ENCODE measurements at places on chromosomes 2 and 18.

DNA sequence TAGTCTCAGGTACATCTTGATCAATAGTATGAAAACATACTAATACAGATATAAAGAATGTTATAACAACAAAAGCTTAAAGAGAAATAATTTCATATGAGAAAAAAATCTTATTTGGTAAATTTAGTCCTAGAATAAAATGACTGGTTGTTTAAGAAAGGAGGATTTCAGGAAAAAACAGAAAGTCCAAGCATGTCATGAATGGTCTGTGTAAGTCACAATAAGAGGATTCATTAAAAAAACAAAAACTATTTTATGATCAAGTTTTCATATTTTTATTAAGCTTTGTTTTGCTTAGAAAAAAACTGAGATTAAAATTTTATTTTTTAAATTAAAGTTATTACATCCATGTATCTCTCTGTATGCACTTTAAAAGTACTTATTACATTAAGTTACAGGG lies 353.9 kb upstream of the SPHKAP start:
- peak; percentile 32 for DNase-seq

DNA sequence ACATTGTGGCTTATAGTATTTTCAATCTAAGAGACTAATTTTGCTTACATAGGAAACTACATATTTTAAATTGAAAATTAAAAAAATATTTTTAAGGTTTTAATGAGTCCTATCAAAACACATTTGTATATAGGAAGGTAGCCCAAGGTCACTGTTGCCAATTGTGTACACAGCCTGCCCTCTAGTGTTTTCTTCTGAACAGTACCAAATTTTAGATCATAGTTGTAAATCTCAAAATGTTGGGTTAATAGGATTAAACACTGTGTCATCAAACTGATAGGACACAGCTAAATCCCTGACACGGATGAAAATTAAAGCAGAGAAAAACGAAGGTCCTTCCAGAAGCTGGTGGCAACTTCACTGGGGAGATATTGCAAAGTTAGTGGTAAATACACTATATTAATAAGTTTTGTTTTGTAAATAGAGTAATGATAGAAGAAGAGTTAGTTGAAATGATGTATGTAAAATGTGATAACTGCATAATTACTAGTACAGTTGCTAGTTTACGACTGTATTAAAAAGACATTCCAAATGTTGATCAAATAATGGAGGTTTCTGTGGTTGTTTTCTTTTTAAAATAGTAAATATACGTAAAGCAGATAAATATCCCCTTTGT lies 19.7 kb downstream of the CLUL1 start:
- peak; percentile 62 for DNase-seq

- DNase-seq, result no peak
Measured at GRCh38 chr2:105872142-105872728, 127.5 kb downstream of the NCK2 start.

DNA sequence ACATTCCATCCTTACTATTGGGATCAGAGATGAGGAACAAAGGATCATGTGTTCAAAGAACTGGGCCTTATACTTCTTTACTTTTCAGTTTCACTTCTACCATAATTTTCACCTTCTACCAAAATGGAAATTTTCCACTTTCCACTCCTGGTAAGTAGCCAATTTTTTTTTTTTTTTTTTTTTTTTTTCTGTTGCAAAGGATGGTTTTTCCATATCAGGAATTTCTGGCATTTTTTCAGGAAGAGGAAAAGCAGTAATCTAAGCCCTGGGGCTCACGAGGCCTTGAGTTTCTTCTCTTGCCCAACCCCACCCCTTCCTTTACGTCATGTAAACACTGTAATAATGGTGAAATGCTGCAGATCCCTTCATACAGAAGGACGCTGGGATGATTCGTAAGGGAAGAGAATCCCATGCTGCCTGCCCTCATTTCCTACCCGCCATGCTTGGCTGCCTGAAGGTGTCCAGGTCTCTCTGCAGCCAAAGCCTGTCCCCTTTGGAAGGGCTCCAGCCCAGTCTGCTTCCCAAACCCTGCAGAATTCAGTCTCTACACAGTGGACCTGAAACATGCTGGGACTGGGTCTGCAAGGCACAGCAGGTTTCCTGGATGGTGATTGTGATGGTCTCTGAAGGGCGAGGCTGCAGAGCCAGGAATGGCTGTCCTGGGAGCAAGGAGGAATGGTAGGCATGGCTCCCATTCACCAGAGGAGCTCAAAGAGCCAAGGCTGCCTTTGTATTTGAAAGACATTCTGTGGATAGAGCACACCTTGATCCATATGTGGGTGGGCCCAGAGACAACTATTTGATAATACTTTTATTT lies 57.0 kb downstream of the EFR3B start:
- DNase-seq, result peak; percentile 37

DNA sequence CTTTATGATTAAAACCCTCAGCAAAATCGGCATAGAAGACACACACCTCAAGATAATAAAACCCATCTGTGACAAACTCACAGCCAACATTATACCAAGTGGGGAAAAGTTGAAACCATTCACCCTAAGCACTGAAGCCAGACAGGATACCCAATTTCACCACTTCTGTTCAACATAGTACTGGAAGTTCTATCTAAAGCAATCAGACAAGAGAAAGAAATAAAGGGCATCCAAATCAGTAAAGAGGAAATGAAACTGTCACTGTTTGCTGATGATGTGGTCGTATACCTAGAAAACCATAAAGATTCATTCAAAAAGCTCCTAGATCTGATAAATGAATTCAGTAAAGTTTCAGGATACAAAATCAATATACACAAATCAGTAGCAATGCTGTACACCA lies 16.4 kb upstream of the RPRD1A start:
- no peak for DNase-seq

DNA sequence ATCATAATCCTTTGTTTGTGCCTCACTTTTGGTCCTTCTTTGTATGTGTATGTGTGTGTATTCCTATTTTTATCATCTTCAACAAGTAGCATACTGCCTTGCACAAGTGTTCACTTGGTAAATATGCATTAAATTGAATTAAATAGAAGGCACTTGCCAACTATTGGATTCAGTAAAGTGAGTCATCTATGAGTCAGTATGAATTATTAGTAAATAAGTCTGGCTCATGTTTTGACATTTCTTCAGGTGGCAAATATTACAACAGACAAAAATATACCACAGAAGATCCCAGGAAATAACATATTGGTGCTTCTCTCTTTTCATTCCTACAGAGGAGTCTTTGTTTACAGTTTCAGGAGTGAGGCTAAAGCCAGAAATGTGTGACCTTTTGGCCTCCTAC lies 84.1 kb downstream of the CDK15 start:
- peak; percentile 42 for DNase-seq

DNA sequence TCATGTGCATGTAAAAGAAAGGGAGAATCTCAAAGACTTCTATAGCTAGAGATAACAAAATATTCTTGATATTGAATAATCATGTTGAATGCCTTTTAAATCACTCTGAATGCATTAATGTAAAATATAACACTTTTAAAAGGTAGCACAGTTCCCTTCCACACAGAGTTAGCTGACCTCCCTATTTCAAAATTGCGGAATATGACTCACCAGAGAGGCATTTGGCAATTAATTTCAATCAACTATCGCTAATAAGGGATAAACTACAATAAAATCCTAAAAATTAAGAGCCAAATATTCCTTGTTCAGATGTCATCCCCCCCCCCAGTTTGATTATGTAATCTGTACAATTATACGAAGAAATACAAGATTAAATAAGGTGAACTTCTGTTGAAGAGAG lies 29.3 kb downstream of the ZC3H15 start:
- peak; percentile 27 for DNase-seq

GRCh38 chr2:24861500-24861899 lies 58.5 kb downstream of the ADCY3 start:
- DNase-seq, result no peak

- no peak for DNase-seq
Measured at GRCh38 chr2:3007135-3007534, 370.5 kb downstream of the EIPR1 start.

- no peak for DNase-seq
Measured at GRCh38 chr18:24853076-24853475, 392.6 kb downstream of the HRH4 start.

DNA sequence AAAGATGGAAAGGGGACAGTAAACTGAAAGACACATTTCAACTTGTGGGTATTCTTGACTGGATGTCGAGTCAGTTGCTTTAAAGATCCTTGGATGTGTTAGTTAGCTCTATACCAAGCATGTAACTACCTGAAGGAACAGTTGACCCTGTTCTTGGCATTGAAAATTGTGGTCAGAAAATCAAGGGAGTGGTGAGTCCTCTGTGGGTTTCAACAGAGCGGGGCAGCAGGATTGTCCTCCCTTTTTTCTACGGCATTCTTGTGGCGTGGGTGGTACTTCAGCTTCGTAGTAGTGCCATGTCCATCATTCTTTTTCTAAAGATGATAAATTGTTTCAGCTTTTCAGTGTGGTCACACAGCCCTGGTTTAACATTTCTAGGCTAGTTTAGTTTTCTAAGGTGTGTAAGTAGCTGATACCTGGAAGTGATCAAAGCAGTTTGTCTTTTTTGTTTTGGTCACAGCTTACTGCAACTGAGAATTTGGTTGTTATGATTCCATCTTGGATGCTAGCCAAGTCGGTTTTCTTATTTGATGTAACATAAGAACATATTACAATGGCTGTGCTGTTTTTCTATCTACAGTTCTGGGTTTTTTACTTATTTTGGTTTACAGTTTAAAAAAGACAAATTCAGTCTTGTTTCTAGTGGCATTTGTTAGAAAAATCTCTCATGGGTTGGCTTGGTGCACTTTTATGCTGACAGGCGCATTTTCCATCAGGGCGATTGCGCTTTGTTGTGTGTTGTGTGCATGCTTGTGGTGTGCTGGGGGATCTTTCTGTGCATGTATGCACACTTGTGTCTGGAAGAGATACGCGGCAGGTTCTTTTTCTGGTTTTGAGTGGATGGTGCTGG lies 84.7 kb downstream of the ZNF407 start:
- DNase-seq, result no peak

DNA sequence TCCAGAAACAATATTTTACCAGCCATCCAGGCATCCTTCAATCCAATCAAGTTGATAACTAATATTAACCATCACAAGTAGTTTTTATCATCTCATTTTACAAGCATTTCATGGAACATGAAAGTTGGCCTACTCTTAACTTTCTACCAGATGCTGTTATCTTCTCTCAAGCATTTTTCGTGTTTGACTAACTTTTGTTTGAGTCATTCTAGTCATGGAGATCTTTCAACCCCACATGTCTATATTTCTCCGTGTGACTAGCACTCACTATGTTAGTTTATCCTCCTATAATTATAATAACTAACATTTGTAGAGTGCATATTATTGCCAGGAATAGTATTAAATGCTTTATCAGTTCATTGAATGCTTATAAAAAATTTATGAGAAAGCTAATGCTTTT lies 307.0 kb upstream of the CWC22 start:
- DNase-seq, result peak; percentile 4

DNA sequence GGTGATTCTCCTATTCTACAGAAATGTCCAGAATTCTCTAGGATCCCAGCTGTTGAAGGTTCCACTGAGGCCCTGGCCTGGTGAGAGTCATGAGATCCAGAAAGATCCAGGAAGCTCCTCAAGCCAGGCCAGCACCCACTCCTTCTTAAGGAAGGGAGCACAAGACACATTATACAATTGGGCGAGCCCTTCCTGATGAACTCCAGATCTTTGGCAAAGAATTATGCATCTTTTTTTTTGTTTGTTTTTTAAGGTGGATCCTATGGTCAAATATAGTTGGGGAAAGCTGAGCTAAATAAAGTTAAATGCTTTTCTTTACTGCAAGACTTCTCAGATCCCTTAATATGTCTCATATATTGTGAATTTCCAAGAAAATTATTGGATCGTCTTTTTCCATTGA lies 37.0 kb upstream of the LOXHD1 start:
- no peak for DNase-seq

DNA sequence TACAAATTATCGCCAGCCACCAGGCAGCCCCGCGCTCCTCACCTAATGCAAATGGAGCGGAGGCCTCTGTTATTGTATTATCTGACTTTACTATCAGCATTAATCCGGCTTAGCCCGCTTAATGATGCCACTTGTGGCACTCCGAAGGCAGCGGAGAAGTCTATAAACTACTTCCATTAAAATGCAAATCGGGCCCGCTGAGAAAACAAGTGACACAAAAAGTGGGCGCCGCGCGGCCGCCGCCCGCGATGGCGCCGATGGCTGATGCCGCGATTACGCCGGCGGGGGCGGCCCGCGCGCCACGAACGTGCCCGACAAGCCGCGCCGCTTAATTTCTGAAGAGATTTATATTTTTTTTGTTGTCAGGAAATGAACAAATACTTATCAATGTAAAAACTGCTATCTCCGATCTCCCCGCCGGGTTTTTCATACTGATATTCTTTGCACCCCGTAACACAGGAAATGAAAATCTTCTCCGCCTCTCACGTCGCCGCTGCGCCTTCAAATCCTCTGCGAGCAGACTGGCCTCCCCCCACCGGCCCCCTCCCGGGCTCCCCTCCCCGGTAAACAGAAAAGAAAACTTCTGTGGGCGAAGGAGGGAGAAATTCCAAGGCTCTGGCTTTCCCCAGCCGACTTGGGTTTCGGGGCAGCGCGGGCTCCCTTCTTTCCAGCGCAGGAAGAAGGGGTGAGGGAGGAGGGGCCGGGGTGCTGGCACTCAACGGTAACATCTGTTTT lies 221.8 kb downstream of the INSIG2 start:
- peak; percentile 75 for DNase-seq

GRCh38 chr2:181275643-181276070 lies 181.5 kb upstream of the ITGA4 start:
- DNase-seq, result no peak

- DNase-seq, result no peak
Measured at GRCh38 chr2:3192920-3193319, 184.7 kb downstream of the EIPR1 start.

DNA sequence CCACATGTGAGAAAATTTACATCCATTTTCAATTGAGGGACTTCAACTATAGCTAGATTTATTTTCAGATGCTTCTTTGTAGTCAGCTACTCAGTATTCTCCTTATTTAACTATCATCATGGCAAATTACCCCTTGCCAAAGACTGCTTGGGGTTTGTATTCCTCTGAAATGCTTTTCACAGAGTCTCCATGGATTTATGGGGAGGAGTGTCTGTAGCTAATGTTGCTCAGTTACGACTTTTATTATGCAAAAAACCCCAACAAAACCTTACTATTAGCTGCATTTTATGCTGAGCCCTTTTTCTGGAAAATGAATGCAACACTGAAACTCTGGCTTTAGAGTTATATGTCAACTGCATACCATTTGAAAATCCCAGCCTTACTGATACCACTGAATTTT lies 78.6 kb downstream of the RFTN2 start:
- no peak for DNase-seq

- DNase-seq, result no peak
Measured at GRCh38 chr2:232336241-232336736, 42.3 kb upstream of the ALPP start.

DNA sequence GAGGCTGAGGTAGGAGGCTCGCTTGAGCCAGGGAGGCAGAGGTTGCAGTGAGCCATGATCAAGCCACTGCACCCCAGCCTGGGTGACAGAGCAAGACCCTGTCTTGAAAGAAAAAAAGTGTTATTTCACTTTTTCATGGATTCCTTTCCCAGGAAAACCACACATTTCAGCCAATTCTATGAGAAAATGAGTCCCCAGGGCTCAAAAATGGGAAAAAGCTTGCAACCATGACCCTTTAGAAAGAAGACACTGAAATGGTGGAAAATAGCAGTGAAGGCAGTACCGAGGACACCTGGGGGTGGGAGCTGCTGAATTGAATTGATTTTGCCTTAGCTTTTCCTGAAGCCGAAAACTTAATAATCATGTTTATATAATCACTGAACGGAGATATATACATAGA lies 284.2 kb upstream of the HDAC4 start:
- no peak for DNase-seq

GRCh38 chr2:139296672-139297209 lies 516.6 kb upstream of the NXPH2 start:
- peak; percentile 10 for DNase-seq

Measured in fibroblast of skin of right biceps (primary cell).